ENCODE measurements at places on chromosomes 5 and 9.

GRCh38 chr9:37011530-37011929, 22.5 kb downstream of the PAX5 start:
- DNase-seq, result no peak

DNA sequence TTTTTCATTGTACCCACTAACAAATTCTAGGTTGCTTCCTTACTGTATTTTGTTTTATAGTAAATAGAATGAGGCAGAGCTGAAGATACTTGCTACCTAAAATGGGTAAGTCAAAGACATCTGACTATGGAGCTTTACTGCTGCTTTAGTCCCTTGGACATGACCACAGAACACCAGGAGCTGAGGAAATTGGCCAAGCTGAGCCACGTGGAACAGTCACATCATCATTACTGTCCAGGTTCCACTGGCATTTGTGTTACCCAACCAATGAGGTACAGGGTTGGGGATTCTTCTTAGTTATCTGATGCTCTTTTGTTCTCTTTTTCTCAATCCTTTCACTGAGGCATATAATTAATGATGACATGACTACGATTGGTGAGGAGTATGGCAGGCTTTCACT, 47.1 kb downstream of the SSBP2 start:
- no peak for DNase-seq

DNA sequence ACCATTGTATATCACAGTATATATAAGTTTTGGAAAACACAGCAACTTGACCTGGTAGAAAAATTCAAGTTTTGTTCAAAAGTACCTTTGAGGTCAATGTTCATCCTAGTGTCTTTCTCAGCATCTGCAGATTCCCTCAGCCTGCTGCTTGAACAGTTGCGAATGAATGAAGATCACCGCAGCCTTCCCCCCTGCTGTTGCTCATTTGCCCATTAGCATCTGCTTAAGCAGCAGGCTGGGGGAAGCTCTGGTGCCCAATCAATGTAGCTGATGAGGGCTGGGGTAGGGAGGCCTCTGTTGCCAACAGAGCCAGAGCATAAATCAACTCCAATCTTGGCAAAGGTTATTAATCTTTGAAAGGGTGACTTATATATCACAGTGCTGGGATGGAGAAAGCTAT, 586.5 kb upstream of the PTPRD start:
- no peak for DNase-seq

- DNase-seq, result no peak
Observed at GRCh38 chr5:32003981-32004380, 170.1 kb downstream of the GOLPH3 start.

DNA sequence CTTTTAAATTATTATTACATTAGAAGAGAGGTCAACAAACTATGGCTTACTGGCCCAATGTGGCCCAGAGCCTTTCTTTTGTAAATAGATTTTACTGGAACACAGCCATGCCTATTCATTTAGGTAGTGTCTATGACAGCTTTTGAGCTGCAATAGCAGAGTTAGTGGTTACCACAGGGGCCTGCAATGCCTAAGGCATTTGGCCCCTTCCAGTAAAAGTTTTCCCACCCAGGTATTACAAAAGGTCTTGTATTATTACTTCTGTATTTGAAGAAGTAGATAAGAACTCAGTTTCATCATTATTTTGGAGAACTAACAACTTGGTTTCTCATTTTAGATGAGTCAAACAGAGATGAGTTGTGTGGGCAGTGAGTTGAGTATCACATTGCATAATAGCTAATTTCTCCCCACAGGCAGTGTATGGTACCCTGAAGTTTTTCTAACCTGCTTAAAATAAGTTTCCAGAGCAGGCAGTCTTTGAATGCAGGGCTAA, 9.5 kb downstream of the MTRR start:
- no peak for DNase-seq

GRCh38 chr9:97958812-97959511, 21.0 kb upstream of the HEMGN start:
- DNase-seq, result no peak

DNA sequence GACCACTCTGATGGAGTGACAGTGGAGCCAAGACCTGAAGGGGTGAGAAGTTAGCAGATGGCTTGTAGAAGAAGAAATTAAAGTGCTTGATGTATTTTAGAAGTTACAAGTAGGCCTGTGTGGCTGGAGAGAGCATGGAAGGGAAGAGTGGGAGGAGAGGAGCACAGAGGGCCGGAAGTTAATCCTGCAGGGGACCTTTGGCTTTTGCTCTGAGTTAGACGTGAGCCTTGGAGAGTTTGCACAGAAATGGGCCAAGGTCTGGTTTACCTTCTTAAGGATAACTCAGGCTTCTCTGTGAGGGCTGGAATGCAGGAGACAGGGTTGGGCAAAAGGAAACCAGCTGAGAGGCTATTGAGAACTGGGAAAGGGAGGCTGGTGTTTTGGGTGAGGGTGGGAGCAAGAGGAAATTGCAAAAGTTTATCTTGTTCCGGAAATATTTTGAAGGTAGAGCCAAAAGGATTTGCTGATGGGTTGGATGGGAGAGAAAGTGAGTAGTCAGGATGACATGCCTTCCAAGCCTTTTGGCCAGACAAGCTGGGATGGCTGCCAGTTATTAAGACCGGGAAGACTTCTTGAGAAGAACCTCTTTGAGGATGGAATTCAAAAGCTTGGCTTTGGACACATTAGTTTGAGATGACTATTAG, 17.5 kb upstream of the F2RL1 start:
- DNase-seq, result no peak

DNA sequence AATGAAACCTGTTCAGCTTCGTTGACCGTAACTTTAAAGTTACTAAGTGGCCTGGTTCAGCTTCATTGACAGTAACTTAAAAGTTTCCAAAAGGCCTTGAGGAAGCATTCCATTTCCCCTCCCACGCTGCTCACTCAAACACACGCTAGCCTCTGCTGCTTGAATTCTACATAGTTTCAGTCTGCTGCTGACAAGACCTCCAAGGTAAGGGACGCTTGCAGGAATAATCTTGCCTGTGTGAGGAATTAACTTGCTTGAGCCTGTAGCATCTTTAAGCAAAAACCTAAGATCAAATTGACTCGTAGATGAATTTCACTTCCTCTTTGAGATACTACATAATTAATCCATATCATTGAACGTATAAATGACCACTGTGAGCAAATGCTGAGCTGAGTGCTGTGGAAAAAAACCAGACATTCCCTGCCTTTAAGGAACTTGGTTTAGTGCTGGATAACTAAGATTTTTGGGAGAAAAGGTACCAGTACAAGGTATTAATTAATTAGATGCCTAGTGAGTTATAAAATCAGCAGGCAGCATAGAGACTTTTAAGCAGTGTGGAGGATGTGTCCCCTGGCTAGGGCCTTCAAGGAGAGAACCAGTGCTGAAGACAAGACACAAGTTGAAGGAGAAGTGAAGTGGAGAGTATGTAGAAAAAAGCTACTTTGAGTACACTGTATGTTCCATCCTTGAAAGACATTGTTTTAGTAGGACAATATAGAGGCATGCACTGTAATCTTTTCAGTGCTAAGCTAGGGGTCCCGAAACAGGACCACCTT, 39.2 kb downstream of the GRAMD2B start:
- no peak for DNase-seq

GRCh38 chr9:132216861-132217619, 55.2 kb downstream of the NTNG2 start:
- no peak for DNase-seq

DNA sequence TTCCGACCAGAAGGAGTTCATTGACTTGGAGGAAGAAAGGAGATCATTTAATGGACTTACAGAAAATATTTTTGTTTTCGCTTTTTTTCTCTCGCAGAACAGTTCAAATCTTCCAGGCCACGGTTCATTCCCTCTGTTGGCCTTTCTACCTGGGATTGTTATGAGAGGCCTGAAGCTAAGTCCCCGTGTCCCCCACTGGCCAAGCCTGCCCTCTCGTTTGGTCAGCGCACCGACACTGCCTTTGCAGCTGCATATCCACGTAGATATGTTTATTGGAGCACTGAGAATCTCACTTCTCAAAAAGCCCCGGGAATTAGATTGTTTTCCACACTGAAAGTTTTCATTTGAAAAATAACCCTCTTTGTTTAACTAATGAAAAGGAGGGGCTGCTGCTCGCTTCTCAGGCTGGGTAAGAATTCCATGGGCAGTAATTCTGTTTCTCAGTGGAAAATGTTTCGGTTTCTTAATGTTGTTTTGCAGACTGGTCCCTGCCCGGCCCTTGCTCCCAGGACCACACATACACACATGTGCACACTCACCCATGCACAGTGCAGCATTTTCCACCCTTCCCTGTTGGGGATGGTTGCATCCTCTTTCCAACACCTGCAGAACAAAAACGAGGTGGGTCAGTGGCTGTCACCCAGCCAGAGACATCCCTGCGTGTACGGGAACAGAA, 655.7 kb downstream of the BNC2 start:
- DNase-seq, result no peak

GRCh38 chr9:21555911-21556310, 73.8 kb upstream of the IFNE start:
- no peak for DNase-seq

- DNase-seq, result no peak
Observed at GRCh38 chr9:5178126-5178805, 7.2 kb downstream of the INSL6 start.

- no peak for DNase-seq
Observed at GRCh38 chr5:151674626-151675610, 11.8 kb downstream of the SPARC start.

GRCh38 chr9:135348076-135348787, 131.3 kb upstream of the PPP1R26 start:
- DNase-seq, result no peak

DNA sequence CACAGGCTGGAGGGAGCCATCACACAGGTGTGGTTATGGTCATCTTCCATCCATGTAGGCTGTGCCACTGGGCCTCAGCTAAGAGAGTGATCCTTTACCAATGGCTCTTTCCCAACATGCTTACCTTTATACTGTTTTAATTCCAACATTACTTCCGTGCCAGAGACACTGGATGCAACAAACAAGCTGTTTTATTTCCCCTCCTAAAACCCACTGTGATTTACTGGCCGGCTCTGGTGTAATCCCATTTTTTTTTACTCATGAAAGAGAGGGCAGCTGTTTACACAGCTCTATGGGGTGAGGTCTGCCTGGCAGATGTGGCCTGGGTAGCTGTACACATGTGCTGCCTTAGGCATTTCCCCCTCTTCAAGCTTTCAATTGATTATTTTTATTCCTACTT, 58.5 kb downstream of the MACROH2A1 start:
- DNase-seq, result no peak

DNA sequence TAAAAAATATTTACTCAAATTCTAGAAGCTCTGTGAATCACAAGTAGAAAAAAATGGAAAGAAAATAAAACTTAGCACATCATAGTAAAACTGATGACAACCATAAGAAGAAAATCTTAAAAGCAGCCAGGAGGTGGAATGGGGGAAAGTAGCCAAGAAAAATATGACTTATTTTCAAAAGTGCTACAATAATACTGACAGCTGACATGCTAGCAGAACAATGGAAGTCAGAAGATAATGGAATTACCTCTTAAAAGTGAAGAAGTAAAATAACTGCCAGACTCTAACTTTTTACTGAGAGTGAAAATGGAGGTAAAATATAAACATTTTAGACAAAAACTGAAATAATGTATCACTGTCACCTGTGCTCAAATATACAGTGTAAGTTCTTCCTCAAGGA, 532.2 kb upstream of the SGCD start:
- no peak for DNase-seq

DNA sequence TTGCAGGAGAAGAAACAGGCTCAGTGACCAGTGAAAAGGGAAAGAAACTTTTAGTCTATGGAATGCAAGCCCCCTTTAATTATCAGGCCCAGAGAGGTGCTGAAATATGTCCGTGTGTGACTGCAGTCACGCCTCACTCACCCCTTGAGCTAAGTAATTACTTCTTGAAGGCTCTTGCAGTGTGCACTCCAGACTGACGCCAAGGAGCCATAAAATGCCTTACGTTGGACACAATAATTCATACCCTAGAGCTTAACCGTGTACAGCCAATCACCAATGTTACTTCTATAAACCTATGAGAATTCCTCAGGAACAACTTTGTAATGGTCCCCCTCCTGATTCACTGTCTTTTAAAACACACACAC, 242.2 kb downstream of the SYK start:
- no peak for DNase-seq

GRCh38 chr9:33921967-33922895, 105.3 kb downstream of the UBE2R2 start:
- DNase-seq, result no peak

DNA sequence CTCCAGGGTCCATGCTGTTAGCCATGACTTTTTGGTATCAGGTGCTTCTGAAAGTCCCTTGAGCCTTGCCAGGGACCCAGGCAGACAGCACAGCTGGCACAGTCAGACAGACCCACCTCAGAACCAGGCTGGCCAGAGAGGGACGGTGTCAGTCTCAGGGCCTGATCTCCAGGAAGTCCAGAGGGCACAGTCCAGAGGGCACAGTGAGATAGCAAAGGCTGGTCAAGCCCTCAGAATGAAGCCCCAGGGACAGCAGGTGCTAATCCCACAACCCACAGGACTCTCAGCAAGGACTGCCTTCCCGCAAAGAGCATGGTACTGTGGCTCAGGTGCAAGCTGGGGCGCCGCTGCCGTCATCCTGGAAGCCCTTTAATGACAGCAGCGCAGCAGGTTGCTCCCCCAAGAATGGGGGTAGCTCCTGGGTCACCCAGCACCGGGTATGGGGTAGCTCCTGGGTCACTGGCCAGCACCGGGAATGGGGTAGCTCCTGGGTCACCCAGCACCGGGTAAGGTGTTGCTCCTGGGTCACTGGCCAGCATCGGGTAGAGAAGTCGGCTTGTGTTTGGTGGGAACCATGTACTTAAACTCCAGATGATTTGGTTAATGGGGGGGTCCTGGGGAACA, 105.6 kb upstream of the PHYKPL start:
- no peak for DNase-seq

GRCh38 chr5:84251503-84251902, 133.2 kb downstream of the EDIL3 start:
- DNase-seq, result no peak

DNA sequence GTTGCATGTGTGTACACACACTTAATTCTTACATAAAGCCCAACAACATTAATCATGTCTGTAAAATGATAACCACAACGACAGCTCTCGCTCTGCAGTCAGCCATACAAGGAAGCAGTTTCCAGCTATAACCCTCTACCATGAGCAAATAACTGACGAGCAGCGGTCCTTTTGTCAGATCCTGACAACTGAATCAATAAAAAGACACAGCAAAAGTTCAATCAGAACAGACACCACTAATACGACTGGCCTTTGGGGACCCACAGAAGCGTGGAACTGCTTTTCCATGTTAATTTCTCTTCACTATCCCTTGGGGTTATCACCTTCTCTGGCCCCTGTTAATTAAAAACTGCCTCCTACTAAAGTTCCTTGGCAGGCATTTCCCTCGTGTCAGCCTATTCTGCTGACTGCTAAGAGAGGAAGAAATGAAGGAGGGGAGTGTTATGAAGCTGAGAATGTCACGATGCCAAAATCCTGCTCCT, 722.8 kb upstream of the GRAMD2B start:
- DNase-seq, result no peak

DNA sequence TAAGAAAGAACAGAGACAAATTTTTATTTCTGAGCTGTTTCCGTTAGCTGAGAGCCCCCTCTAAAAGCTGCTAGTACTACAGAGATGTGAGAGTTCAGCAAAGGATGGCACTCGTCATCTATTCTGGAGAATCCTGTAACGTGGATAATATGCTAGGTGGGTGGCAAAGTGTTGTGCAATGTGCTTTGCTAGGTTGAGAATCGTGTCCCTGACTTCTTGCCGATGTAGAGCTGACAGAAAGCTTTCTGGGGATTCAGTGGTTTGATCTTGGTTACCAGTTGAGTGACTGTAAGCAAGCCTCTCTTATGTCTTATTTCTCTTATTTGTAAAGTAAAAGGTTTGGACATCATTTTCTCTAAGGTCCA, 298.3 kb upstream of the ACTBL2 start:
- no peak for DNase-seq

GRCh38 chr5:74028406-74028805, 402.4 kb downstream of the ARHGEF28 start:
- DNase-seq, result no peak

- no peak for DNase-seq
Observed at GRCh38 chr5:73106335-73106734, 14.0 kb upstream of the TMEM171 start.
